Activated T-helper 17 cell treated with anti-CD3 and anti-CD28 coated beads, Interleukin-2, amount 50 U/mL, for 72 hours (primary cell): ENCODE measurements at places on chromosomes 3 and 15.
A peak's percentile ranks its signal among the peaks of the same experiment; 100 is the strongest.

- peak; percentile 8 for ATAC-seq
Measured at GRCh38 chr15:25849157-25849921, 13.8 kb downstream of the ATP10A start.

- no peak for ATAC-seq
Measured at GRCh38 chr3:45092132-45093031, 53.8 kb downstream of the CDCP1 start.

DNA sequence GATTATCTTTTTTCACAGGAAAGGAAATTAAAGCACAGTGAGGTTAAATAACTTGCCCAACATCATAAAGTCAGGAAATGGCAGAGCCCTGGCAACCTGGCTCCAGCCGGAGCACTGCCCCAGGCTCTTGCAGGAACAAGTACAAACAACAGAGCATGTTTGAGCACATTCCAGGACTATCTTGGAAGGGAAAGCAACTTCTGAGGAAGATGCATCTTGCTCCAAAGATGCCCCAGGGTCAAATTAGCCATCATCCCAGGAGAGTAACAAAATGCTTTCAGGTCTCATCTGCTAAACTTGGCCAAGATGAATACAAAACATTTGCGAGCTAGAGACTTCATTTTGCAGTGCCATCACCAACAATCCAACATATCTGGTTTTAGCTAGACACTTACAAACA is 162.4 kb upstream of the LRRN1 start:
- ATAC-seq: no peak

DNA sequence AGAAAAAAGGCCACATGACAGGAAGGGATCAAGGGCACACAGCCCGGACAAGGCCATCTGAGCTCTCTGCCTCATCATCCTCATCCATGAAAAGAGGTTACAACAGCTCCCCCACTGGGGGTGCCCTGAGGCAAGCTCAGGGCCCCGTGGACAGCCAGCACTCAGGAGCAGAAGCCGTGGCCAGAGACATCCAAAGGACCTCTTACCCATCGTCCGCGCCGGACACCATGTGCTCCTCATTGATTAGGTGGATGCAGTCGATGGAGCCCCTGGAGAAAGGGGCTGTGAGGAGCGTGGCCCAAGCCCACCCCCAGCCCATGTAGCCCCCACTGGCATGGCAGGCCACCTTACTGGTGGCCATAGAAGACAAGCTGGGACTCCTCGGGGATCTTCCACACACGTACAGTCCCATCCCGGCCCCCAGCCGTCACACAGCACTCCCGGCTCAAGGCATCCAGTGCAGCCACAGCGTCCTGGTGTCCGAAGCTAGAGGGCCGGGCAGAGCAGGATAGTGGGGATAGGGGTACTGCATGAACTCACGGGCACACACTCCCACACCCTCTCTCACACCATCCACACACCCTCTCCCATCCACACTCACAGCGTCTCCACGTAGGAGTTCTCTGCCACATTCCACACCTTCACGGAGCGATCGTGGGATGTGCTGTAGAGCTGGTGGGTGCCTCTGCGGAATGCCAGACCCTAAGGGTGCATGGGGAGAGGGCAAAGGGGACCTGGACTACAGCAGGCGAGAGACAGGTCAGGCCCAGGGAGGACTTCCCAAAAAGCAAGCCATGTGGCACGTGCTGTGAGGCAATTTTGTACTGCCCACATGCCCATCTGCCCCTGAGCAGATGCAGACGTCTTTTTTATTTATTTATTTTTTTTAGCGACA is 6.5 kb downstream of the RRP9 start:
- no peak for ATAC-seq

DNA sequence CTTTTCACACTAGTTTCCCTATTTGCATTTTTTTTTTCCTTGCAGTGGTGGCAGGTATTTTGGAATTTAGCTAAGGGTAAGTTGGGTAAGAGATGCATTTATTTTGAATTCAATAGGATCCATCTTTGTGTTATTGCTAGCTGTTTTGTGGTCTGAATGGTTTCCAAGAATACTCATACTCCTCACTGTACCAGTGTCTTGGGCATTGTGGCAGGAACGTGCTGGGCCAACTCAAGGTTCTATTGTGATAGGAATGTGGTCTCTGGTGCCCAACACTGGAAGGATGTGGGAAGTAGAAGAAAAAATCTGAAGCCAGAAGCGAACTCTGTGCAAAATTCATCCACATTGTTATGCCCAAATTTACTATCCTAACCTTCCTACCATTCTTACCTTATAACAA is 135.6 kb downstream of the RBMS3 start:
- ATAC-seq: no peak

DNA sequence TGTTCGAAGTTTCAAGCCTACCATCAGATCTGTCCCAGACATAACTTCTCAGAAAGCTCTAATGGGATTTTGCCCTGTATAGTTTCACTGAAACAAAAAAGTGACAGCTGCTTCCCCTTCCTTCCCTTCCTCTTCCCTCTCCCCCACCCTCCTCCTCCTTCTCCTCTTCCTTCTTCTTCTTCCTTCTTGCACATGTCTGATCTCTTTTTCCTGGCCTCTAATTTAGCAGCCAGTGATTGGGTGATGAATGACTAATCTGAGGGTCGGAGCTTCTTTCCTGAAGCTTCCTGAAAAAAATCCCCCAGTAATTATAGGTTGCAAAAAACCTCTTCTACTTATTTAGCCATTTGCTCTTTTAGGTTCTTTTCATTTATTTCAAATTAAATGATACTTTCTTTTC is 168.7 kb downstream of the POTEB3 start:
- no peak for ATAC-seq

- ATAC-seq: no peak
Measured at GRCh38 chr3:8724108-8724752, 9.4 kb upstream of the CAV3 start.

- ATAC-seq: no peak
Measured at GRCh38 chr15:46543626-46544025, 908.8 kb downstream of the SQOR start.
